ENCODE measurements at places on chromosomes 7 and 10.
A peak's percentile ranks its signal among the peaks of the same experiment; 100 is the strongest.

DNA sequence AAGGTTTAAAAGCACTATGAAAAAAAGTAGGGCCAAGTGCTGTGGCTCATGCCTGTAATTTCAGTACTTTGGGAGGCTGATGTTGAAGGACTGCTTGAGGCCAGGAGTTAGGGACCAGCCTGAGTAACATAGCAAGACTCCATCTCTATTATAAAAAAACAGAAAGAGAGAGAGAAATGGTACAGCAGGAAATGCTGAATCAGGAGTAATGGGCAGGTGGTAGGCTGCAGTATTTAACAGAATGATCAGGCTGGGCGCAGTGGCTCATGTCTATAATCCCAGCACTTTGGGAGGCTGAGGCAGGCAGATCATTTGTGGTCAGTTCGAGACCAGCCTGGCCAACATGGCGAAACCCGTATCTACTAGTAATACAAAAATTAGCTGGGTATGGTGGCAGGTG is 49.6 kb downstream of the SCD start:
- DNase-seq: no peak

DNA sequence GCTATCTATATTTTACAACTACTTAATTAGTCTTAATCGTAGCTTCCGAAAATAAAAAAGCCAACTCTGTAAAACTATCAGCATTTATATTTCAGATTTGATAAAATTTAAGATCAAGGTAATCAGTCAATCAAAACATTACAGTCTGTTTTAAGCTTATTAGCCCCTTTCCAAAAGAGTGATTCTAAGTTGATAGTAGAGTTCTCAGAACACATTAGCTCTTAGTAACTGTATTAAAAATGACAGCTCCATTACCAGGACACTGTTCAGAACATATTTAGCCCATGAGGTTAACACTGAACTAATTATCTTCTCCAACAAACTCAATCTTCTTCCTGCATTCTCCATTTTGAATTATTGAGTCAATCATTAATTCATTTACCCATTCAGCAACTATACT is 110.3 kb upstream of the PALS2 start:
- DNase-seq: no peak

GRCh38 chr10:59677253-59677831 is 32.3 kb downstream of the SLC16A9 start:
- DNase-seq: no peak

DNA sequence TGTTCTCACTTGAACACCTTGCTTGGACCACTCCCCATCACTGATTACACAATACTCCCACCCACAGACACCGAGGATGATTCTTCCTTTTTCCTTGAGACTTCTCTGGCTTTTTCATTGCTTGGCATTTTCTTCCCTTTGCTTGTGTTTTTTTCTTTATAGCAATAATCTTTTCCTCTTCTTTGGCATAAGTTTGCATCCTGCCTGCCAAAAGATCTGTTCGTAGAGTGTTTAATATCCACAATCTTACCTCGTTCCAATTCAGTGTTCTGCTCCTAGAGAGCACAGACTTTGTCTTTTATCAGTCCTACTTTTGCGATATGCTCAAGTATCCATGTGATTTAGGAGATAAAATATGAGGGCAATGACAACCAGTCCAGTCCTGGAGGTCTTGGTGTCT is 303.3 kb upstream of the CDC14C start:
- DNase-seq: no peak

GRCh38 chr7:111076205-111076604 is 14.7 kb upstream of the LRRN3 start:
- peak; percentile 49 for DNase-seq
